NCI-H2081 treated with DMSO at 0.1 percent for 48 hours (cell line): ENCODE measurements at places on chromosomes 6 and 20.

DNA sequence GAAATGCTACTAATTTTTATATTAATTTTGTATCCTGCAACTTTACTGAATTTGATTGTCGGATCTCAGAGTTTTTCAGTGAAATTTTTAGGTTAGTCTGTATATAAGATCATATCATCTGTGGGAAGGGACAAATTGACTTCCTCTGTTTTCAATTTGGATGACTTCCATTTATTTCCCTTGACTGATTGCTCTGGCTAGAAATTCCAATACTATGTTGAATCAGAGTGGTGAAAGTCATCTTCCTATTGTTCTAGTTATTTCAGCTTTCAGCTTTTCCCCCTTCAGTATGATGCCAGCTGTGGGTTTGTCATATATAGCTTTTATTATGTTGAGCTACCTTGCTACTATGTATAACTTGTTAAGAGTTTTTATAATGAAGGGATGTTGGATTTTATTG is 771.2 kb downstream of the KIF16B start:
- DNase-seq = no peak

DNA sequence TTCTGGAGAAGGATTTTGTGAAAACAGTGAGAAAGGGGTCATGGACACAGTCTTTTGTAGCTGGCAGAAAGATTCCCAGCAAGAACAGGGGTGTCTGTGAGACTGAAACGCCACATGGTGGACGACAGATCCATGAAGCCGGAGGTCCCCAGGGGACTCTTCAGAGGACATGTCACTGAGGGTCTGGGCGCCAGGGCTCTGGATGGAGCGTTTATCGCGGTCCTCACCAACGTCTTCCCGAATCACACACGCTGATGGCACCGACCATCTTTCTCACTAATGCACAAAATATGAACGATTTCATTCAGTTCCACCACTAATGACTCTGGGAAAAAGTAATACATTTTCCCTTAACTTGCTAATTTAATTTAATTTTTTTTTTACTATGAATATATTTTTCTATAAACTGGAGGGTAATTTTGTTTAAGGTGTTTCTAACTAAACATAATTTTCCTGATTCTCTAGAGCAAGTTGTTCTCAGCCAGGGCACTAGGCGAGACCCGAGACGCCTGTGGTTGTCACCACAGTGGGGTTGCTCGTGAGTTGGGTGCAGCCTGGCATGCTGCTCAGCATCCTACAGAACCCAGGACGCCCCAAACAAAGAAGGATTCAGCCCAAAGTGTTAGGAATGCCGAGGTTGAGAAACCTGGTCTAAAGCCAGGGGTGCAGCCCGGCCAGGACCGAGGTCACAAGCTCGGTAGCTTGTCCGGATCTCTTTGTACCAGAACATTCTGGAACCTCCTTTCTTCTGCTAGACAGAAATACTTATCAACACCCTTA is 306.2 kb downstream of the TAF4 start:
- DNase-seq = no peak

DNA sequence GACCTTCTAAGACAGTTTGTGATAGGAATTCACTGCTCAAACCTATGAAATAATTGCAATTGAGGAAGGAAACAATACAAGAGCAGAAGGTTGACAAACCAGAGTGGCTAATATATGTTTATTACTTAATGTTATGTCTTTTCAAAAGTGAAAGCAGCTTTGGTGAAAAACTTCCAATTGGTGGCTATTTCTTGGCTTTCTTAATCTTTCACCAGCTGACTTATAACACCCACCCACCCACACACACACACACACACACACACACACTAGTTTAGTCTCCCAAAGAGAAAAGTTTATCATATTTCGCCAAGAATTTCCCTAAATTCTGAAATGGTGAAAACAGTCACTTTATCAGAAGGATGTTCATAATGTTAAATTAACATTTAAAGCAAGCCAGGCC is 583.5 kb downstream of the EYS start:
- no peak for DNase-seq

GRCh38 chr6:99603421-99604165 is 3.0 kb upstream of the PRDM13 start:
- no peak for DNase-seq

GRCh38 chr6:75855052-75855451 is 106.0 kb downstream of the MYO6 start:
- DNase-seq = no peak

- no peak for DNase-seq
These were observed 164.8 kb upstream of the QKI start for GRCh38 chr6:163249651-163250101.

GRCh38 chr6:90870561-90870960 is 283.7 kb upstream of the MAP3K7 start:
- no peak for DNase-seq
